ENCODE measurements at places on chromosomes 16 and 17. TPM values are rescaled to one million over a fixed set of nuclear protein-coding genes. Genes with fewer than 3 reads are reported as not detected.

The SLC16A11 gene
- 0.30 TPM for polyA plus RNA-seq

The CBX2 gene
- not detected for polyA plus RNA-seq

- no peaks in the 10 kb centered on the region for H3K36me3 ChIP-seq
- H3K27ac ChIP-seq, result no peak overlapping the region
- peaks cover 26% of the 10 kb centered on the region for H3K4me1 ChIP-seq
- H3K4me3 ChIP-seq, result no peak overlapping the region
- H3K27me3 ChIP-seq, result peaks cover 4% of the 10 kb centered on the region
Observed at GRCh38 chr17:81480140-81481072, 32.2 kb downstream of the ACTG1 start.

DNA sequence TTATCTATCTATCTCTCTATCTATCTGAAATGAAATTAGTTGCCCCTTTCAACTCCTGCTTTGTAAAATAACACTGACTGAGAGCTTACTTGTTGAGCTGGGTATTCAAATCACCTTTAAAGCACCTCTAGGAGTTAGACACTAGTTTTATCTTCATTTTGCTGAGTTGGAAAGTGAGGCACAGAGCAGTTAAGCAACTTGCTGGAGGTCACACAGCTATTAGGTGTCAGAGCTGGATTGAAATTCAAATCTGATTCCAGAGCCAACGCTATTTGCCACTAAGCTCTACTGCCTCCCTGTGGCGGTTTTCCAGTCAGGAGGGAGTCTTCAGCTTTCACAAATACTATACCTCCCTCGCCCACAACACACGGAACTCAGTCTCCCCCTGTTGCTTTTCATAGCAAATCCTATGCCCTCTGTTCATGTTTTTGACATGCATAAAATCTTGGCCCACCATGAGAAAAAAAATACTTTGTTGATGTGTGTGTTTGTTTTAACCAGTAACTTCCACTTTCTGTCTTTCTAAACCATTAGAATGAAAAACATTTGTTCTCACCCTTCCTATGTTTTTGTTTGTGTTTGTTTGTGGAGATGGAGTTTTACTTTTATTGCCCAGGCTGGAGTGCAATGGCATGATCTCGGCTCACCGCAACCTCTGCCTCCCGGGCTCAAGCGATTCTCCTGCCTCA, 74.8 kb upstream of the SMURF2 start:
- H3K4me1 ChIP-seq, result no peaks in the 10 kb centered on the region
- no peaks in the 10 kb centered on the region for H3K27me3 ChIP-seq
- no peak overlapping the region for H3K4me3 ChIP-seq
- DNase-seq, result peak; percentile 35
- H3K36me3 ChIP-seq, result no peaks in the 10 kb centered on the region
- no peak overlapping the region for H3K27ac ChIP-seq

The MYO15A gene
- polyA plus RNA-seq, result not detected

GRCh38 chr16:51418258-51418657, 267.2 kb upstream of the SALL1 start:
- H3K27me3 ChIP-seq, result no peaks in the 10 kb centered on the region
- H3K36me3 ChIP-seq, result no peaks in the 10 kb centered on the region
- H3K4me3 ChIP-seq, result no peak overlapping the region
- no peak for DNase-seq
- H3K27ac ChIP-seq, result no peak overlapping the region
- no peaks in the 10 kb centered on the region for H3K4me1 ChIP-seq

- no peaks in the 10 kb centered on the region for H3K36me3 ChIP-seq
- no peak for DNase-seq
- H3K4me3 ChIP-seq, result no peak overlapping the region
- no peak overlapping the region for H3K27ac ChIP-seq
- H3K4me1 ChIP-seq, result no peaks in the 10 kb centered on the region
- H3K27me3 ChIP-seq, result peaks cover 2% of the 10 kb centered on the region
Observed at GRCh38 chr16:22938647-22939046, 124.7 kb downstream of the HS3ST2 start.

- H3K4me3 ChIP-seq, result no peak within 1 kb of the TSS
- no peaks in the 10 kb centered on the region for H3K4me1 ChIP-seq
- H3K36me3 ChIP-seq, result no peaks in the 10 kb centered on the region
- no peaks in the 10 kb centered on the region for H3K27me3 ChIP-seq
Observed at GRCh38 chr17:41586863-41587495, at the start of gene KRT14. Gene KRT14 (minus strand): TSS chr17:41586895. CDS start chr17:41586834, 61 bp downstream.

GRCh38 chr17:3890878-3891219, 2.0 kb downstream of the CAMKK1 start:
- no peak overlapping the region for H3K4me3 ChIP-seq
- no peaks in the 10 kb centered on the region for H3K36me3 ChIP-seq
- H3K4me1 ChIP-seq, result peaks cover 42% of the 10 kb centered on the region
- no peak for DNase-seq

- H3K4me3 ChIP-seq, result peak overlapping the region; percentile 70
- peaks cover 51% of the 10 kb centered on the region for H3K4me1 ChIP-seq
- H3K27ac ChIP-seq, result peak overlapping the region; percentile 84
- no peaks in the 10 kb centered on the region for H3K27me3 ChIP-seq
- peak; percentile 34 for DNase-seq
- H3K36me3 ChIP-seq, result peaks cover 30% of the 10 kb centered on the region
Observed at GRCh38 chr17:44217738-44218343, 1.6 kb downstream of the UBTF start.

DNA sequence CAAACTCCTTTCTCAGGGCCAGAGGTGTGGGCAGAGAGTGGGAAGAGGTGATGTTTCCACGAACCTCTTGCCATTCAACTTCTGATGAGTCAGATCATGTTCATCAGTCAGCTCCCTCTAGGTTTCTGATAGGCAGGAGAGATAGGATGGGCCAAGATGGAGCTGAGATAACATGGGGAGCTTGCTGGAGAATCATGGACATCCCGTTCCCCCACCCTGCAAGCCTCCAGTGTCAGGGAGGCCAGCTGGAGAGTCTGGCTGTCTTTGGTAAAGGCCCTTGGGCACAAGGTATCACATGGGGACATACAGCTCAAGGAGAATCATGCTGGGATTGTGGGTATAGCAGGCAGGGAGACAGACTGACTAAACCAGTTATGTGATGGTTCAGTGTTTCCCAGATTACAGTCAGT, 136.0 kb upstream of the IRX3 start:
- no peaks in the 10 kb centered on the region for H3K27me3 ChIP-seq
- H3K36me3 ChIP-seq, result no peaks in the 10 kb centered on the region
- H3K4me3 ChIP-seq, result no peak overlapping the region
- no peak for DNase-seq

- H3K27ac ChIP-seq, result no peak within 1 kb of the TSS
- H3K4me3 ChIP-seq, result peak within 1 kb of the TSS; percentile 37
- peaks cover 13% of the 10 kb centered on the region for H3K4me1 ChIP-seq
Observed at GRCh38 chr17:35795007-35795870, at the start of gene MMP28. Gene MMP28 (minus strand): TSS chr17:35795641. CDS start chr17:35795377, 264 bp downstream.

The SEC14L1 gene
- polyA plus RNA-seq, result 20.8 TPM

The ZNF747 gene
- polyA plus RNA-seq, result 8.8 TPM

The PITPNM3 gene
- polyA plus RNA-seq, result not detected

GRCh38 chr17:59149841-59150511, 5.0 kb downstream of the SKA2 start:
- peaks cover 49% of the 10 kb centered on the region for H3K4me1 ChIP-seq
- peak overlapping the region; percentile 88 for H3K4me3 ChIP-seq
- H3K27me3 ChIP-seq, result no peaks in the 10 kb centered on the region
- H3K36me3 ChIP-seq, result no peaks in the 10 kb centered on the region

The BHLHA9 gene
- polyA plus RNA-seq, result not detected

GRCh38 chr17:7191571-7192270, 12.6 kb upstream of the ASGR1 start:
- no peak overlapping the region for H3K4me3 ChIP-seq
- no peaks in the 10 kb centered on the region for H3K27me3 ChIP-seq
- H3K36me3 ChIP-seq, result no peaks in the 10 kb centered on the region
- no peak overlapping the region for H3K27ac ChIP-seq

DNA sequence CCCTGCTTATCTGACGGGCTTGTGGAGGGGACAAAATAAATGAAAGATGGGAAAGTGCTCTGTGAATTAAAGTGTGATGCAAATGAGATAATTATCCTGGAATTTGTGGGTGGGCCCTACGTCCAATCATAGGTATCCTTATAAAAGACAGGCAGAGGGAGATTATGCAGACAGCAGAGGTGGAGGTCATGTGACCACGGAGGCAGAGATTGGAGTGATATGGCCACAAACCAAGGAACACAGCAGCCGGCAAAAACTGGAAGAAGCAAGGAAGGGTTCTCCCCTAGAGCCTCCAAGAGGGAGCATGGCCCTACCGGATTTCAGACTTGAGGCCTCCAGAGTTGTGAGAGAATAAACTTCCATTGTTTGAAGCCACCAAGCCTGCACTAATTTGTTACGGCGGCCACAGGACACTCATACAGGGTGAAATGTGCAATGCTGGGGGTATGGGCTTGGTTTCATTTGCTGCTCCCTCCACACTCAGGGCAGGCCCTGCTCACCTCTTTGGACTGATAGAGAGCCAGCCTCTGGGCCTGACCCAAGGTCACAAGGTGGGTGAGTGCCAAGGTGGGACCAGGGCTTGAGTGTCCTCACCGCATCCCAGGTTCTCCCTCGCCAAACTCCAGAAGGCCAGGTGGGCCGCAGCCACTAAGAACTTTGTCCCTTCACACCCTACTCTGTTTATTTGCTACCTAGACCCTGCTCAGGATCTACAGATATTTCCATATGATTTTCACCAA, 149.6 kb upstream of the TNRC6C start:
- H3K4me1 ChIP-seq, result no peaks in the 10 kb centered on the region
- H3K36me3 ChIP-seq, result no peaks in the 10 kb centered on the region
- H3K27me3 ChIP-seq, result no peaks in the 10 kb centered on the region
- no peak for DNase-seq
- H3K4me3 ChIP-seq, result no peak overlapping the region

DNA sequence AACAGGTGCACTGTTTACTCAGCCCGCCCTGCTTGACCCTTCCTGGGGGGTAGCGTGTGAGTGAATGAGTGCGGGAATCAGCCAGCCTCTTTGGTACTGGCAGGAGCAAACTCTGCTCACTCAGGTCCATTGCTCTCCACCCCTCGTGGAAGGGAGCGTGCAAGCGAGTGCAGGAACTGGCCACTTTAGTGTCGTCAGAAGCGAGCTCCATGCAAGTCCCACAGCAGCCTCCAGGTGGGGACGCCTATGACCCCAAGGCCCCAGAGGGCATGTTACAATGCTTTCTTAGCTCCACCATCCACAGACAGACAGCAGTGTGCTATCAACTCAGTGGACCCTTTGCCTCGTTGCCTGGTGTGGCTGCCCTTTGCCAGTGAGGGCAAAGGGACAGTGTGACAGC, 1025.1 kb upstream of the CDH8 start:
- DNase-seq, result no peak
- no peak overlapping the region for H3K27ac ChIP-seq
- no peaks in the 10 kb centered on the region for H3K27me3 ChIP-seq
- H3K4me1 ChIP-seq, result no peaks in the 10 kb centered on the region
- H3K36me3 ChIP-seq, result no peaks in the 10 kb centered on the region

DNA sequence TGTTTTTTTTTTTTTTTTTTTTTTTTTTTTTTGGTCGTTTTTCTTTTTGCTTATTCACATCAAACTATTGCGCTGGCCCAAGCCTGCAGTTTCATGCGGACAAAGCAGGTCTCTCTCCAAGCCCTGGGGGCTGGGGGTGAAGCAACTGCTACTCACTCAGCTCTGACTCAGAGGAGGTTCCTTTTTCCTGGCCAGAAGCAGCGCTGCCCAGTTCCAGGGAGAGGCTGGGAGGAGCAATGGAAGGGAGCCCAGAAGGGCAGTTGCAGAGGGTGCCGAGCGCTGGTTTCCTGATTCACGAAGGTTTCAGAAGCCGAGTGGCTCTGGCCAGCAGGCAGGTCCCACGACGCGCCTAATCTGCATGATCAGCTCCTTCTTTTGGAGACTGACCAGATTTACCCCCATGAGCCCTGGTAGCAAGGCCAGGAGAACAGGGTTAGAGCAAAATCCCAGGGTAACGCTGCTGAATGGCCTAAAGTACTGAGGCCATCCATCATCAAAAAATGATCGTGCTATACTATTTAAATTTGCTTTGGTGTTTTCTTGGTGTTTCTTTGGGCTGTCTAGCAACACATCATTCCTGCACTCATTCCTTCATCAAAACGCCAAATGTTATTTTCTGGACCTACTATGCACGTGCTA, 144.7 kb upstream of the SOX9 start:
- H3K27me3 ChIP-seq, result no peaks in the 10 kb centered on the region
- H3K4me1 ChIP-seq, result no peaks in the 10 kb centered on the region
- no peak overlapping the region for H3K4me3 ChIP-seq
- no peak overlapping the region for H3K27ac ChIP-seq
- H3K36me3 ChIP-seq, result no peaks in the 10 kb centered on the region

DNA sequence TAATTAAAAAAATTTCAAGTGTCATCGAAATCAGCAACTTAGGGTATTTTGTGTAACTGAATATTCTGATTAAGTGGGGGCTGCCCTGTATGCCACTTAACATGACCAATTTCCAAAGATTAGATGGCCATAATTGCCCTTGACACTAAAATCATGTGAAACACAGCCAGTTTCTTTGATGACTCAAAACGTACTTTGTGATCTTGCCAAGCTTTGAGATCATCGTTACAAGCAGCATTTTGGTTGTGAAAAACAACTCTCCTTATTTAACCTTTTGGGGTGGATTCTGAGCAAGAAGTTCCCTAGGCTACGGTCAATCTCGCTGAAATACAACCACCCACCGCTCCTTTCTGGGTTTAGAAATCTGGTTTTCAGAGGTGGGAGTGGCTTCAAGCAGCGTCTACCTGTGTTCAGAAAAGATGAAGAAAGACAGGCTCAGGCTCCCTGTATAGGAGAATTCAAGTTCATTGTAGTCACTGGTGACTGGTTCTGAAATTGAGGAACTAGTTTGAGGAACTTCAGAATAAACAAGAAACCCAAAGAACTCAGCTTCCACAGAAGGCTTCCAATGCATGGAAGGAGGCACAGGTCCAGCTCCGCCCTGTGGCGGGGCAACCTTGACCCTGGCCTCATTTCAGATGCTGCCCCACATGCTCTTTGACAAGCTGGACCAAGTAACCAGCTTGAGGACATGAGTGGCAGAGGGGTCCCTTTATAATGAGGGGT, 9.4 kb downstream of the MAP3K14 start:
- peak overlapping the region; percentile 80 for H3K27ac ChIP-seq
- H3K27me3 ChIP-seq, result no peaks in the 10 kb centered on the region
- H3K4me3 ChIP-seq, result peak overlapping the region; percentile 51

DNA sequence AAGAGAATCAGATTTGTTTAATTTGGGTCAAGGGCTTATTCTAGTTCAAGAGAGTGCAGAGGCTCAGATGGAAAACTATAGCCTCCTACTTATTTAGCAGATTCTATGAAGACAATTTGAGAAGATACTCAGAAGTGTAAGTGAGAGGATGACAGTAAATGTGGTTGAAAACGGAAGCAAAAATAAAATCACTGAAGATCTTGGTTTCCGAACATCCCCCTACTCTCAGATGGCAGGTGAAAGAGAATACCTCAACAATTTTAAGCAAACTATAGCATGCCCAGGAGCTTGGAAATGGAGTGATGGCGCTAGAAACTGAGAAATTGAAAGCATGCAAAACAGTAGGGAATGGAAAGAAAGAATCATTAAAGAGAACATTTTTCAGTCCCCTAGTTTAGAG, 705.5 kb upstream of the CDH8 start:
- no peaks in the 10 kb centered on the region for H3K27me3 ChIP-seq
- H3K4me1 ChIP-seq, result no peaks in the 10 kb centered on the region
- no peaks in the 10 kb centered on the region for H3K36me3 ChIP-seq
- no peak for DNase-seq

GRCh38 chr16:4032768-4033167, 83.5 kb downstream of the ADCY9 start:
- peak; percentile 39 for DNase-seq
- H3K4me3 ChIP-seq, result no peak overlapping the region
- H3K27ac ChIP-seq, result no peak overlapping the region
- H3K36me3 ChIP-seq, result no peaks in the 10 kb centered on the region
- no peaks in the 10 kb centered on the region for H3K27me3 ChIP-seq

GRCh38 chr17:5798094-5798493, 213.8 kb upstream of the NLRP1 start:
- no peak overlapping the region for H3K27ac ChIP-seq
- no peak for DNase-seq
- H3K27me3 ChIP-seq, result peaks cover 4% of the 10 kb centered on the region
- no peaks in the 10 kb centered on the region for H3K36me3 ChIP-seq
- H3K4me1 ChIP-seq, result no peaks in the 10 kb centered on the region

The TAT gene
- not detected for polyA plus RNA-seq

Measured in CD4-positive, CD25-positive, alpha-beta regulatory T cell (primary cell).